T-helper 2 cell treated with Interferon-gamma antibody and Interleukin-4, amounts not matched to agents 5 μg/mL and 100 μg/mL, for 36 hours (primary cell): ENCODE measurements at places on chromosomes 6 and 20.

DNA sequence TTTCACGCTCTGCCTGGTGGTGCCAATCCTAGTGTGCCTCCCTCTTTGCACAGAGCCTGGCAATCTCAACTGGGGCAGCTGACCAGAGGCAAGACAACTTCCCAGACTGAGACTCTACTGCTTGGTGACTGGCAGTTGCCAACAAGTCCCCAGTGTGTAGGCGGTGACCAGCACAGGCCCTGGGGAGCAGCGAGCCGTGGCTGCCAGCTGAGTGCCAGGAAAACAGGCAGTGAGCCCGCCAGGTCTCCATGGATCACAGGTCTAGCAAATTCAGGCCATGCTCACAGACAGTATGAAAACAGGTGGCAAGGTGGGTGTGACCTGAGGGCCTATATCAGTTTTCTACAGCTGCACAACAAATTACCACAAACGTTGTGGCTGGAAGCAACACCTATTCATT is 289.9 kb downstream of the KIF16B start:
- no peak for DNase-seq

- no peak for DNase-seq
These were observed 33.9 kb upstream of the ZBTB24 start for GRCh38 chr6:109516929-109517328.

GRCh38 chr20:49448917-49449316 is 33.6 kb downstream of the KCNB1 start:
- DNase-seq: no peak

DNA sequence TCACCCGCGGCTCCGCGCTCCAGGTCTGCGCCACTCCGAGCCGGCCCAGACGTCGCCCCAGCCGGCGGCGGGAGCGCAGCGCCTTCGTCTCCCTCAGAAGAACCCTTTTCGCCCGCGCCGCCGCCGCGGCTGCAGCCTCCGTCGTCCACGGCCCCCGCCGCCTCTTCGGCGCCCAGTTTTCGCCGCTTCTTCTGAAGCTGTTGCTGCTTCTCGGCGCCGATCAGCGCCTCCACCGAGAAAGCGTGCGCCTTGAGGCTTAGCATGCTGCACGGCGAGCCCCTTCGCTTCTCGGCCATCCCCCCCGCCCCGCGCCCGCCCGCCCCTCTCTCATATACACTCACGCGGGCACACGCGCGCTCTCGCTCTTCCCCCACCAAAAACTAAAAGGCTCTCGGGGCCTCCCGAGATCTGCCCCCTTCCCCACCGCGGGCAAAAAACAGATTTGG is 489 bp downstream of the TBX18 start:
- no peak for DNase-seq

DNA sequence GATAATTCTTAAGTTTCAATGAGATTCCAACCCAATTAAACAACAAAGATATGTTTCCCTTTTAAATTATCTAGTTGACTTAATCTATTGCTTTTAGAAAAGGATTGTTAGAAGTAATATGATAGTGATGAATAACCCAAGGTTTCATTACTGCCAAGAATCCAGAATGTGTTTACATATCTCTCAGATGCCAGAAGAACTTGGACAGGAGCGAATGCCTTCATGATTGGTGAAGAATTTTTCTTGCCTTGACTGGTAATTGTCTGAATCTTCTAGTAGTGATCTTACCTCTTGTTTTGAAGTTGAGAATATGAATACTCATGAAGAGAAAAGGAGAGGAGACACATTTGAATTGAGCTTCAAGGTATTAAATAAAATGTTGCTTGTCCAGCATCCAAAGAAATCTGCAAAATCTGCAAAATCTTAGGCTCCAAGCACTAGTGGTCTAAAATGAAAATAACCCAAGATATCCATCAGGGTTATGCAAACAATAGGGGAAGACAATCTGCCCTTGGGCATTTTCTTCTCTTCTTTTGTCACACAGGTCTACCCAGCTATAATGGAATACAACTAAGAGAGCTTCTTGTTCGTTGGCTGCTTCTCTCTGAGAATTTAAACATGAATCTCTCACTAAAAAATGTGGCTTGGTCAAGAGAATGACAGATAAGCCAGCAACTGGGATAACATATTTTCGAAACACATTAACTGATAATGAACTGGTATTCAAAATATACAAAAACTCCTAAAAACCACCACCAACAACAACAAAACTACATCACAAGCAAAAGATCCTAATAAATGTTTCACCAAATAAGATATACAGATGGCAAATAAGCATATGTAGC is 928.9 kb downstream of the EYS start:
- DNase-seq: no peak

- DNase-seq: no peak
These were observed 577 bp upstream of the C6orf141 start for GRCh38 chr6:49549691-49550491.

GRCh38 chr6:165799391-165800153 is 136.5 kb upstream of the PDE10A start:
- DNase-seq: no peak

- no peak for DNase-seq
These were observed 45.5 kb downstream of the TTI1 start for GRCh38 chr20:37987602-37988290.
